ENCODE measurements at places on chromosomes 6 and 20.

- DNase-seq = no peak
These were observed 164.7 kb upstream of the RIMS1 start for GRCh38 chr6:71721642-71722041.

- DNase-seq = no peak
These were observed 22.8 kb upstream of the FAM83C start for GRCh38 chr20:35314816-35315631.

DNA sequence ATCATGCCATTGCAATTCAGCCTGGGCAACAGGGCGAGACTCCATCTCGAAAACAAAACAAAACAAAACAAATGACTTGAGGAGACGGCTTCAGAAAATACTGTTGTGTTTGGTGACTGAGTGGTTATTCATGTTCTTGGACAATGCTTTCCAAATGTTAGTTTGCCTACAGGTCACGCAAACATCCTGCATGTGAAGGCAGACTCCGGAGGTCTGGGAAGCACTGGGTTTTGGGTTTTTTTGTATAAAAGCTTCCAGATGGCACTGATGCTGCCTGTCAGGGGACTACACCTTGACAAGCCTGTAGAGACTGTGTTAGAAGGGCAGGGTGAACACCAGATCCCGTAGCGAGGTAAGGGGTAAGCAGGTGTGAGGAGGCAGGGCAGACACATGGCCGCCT is 81.7 kb downstream of the THBS2 start:
- DNase-seq = no peak

- DNase-seq = no peak
These were observed 284.2 kb downstream of the BTBD9 start for GRCh38 chr6:38355519-38355918.

- no peak for DNase-seq
These were observed 254.3 kb downstream of the SLC35F1 start for GRCh38 chr6:118161343-118161742.

- DNase-seq = no peak
These were observed 3.5 kb upstream of the BANF2 start for GRCh38 chr20:17696287-17696686.

GRCh38 chr20:56941101-56941686 is 312.1 kb downstream of the TFAP2C start:
- no peak for DNase-seq

GRCh38 chr6:148128014-148128730 is 214.5 kb upstream of the SASH1 start:
- no peak for DNase-seq

DNA sequence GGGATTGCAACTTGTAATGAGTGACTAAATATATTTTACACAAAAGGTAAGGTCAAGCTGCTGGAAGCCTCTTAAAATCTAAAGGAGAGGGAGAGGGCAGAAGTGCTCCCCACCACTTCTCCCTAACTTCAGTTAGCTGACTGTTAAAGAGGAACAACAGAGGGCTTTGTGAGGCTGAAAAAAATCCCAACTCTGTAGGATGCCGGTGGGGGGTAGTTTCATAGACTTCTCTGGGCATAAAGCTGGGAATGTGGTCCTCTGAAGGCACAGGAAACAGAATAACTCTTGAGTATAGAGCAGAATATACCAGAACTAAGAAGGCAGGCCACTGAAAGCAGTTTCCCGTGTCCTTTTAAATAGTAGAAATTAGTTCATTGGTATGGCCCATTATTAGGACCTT is 71.6 kb downstream of the KIF6 start:
- DNase-seq = no peak

- no peak for DNase-seq
These were observed 398.8 kb downstream of the HACE1 start for GRCh38 chr6:104460738-104461483.

DNA sequence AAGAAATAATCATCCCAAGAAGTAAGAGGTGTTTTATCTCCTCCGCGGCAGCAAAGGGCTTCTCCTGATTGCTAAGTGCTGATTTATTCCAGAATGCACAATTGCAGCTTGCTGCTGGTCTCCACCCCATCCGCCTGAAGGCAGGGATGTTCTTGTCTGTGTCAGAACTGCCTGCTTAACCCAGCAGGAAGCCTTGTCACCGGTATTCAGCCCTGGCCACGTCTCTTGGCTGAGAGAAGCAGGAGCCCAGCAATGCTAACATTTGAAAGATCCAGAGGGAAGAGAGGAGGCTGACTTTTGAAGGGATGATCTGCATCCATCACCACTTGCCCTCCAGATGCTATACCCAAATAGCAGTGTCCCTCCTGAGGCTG is 4.2 kb downstream of the SCML4 start:
- DNase-seq = no peak

GRCh38 chr6:169979873-169980432 is 228.5 kb downstream of the ERMARD start:
- no peak for DNase-seq

GRCh38 chr6:75052491-75052890 is 153.4 kb downstream of the COL12A1 start:
- DNase-seq = no peak

GRCh38 chr6:90490030-90490716 is 96.7 kb downstream of the MAP3K7 start:
- DNase-seq = no peak

DNA sequence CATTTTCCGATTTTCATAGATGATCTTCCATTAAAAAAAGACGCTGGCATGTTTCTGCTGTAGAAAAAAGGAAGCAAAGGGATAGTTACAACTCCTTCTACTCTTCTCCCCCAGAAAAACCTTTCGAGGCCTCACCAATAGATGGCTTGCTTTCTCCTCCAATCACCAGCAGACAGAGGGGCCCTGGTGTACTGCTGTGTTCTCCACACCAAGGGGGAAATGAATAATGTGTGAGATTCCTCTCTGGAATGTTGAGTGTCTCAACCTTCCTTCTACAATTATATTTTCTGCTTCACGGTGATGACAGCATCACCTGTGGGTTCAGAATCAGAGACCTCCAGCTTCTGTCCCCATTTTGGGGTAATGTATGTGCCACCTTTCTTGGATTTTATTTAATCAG is 185.7 kb upstream of the FLRT3 start:
- no peak for DNase-seq

DNA sequence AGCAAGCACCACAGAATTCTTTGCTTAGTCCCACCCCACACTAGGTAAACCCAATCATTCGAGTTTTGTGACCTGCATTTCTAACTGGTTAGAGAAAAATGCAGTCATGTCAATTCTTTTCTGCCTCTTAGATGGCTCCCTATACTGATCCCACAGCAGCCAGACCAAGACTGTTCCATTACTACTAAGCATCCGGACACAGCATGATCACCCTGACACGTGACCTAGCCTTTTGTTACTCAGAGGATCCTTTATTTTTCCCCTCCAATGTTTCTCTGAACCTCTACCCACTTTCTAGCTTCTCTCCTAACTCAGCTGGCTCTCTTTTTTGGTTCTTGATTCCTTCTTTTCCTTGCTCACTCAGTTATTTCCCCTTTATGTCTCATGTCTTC is 87.9 kb downstream of the PDE10A start:
- no peak for DNase-seq
